ENCODE measurements at places on chromosomes 7 and 10.

GRCh38 chr7:37011151-37011890 lies 287.0 kb upstream of the AOAH start:
- no peak for DNase-seq

DNA sequence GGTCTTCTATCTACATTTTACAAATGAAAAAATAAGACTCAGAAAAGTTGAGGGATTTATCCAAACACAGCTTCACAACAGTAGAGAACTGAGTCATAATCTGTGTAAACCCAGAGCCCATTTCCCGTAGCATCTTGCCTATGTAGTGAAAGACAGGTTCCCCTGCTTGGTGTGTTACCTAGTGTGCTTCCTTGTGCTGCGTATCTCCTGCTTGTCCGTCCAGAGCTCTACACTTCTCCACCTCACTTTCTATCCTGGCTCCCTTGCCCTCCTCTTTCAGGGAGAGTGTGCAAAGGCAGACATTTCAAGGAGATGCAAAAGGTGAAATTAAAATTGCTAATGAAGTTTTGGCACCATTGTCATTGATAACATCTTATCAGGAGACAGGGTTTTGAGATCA lies 1.4 kb upstream of the ASNS start:
- DNase-seq = no peak

DNA sequence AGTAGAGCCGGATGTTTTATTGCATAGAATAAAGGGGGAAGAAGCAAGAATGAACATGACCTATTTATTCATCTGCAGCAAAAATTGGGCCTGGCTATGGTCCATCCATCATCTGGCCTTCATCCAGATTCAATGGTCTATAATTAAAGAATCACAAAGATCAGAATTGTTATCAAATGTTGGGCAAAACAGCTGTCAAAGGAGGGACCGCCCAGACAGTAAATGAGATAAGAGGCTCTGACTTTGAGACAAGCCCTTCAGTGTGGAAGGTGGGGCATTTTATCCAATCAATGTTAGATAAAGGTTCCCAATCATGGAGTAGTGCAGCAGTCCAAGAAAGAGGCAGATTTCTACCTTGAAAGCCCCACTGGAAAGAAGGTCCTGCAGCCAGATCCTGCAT lies 153.5 kb downstream of the PARD3 start:
- DNase-seq = no peak

- no peak for DNase-seq
Measured at GRCh38 chr7:42395607-42396006, 158.6 kb upstream of the GLI3 start.

- DNase-seq = no peak
Measured at GRCh38 chr10:122199070-122199469, 72.0 kb upstream of the BTBD16 start.

- no peak for DNase-seq
Measured at GRCh38 chr10:110363572-110364411, 59.1 kb upstream of the SMNDC1 start.

DNA sequence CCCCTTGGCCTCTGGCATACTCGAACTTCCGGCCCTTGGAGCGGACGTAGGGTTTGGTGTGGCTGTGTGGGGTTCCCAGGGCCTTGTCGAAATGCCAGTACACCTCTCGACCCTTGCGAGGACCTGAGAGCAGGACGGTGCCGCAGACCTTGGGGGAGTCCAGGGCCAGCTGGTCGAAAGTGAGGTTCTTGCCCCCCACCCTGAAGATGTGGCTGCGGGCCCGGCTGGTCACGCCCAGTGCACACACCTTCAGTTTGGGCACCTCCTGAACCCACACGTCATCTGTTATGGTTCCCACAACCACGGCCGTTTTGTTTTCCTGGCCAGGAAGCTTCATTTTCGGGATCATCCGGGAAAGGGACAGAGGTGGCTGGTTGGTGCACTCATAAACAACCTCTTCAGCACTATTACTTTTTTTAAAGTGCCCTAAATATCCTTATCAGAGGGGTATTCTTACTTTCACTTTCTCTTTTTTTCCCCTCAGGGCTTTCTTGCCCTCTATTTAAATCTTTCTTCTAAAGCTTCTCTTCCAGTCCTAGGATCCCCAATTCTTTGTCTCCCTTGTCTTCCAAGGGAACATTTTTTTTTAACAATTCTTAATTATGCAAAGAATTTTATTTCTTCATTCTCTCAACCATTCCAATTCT lies 44.9 kb upstream of the FAM3C start:
- no peak for DNase-seq

All from stimulated activated CD8-positive, alpha-beta memory T cell treated with anti-CD3 and anti-CD28 coated beads, Interleukin-2, amount 100 ng/mL, for 1 hour (primary cell).